MCF 10A (cell line): ENCODE measurements at places on chromosomes 3 and 15. TPM values are rescaled to one million over a fixed set of nuclear protein-coding genes. Genes with fewer than 3 reads are reported as not detected.

GRCh38 chr3:38138349-38139190, at the start of gene MYD88:
TSS of gene MYD88 (plus strand) at chr3:38138661. CDS start at chr3:38138701, 40 bp downstream.
- peaks cover 46% of the 10 kb centered on the region for H3K4me1 ChIP-seq
- peaks cover 8% of the 10 kb centered on the region for H3K36me3 ChIP-seq
- DNase-seq, result peak; percentile 59
- H3K27ac ChIP-seq, result peak within 1 kb of the TSS; percentile 71
- H3K4me3 ChIP-seq, result peak within 1 kb of the TSS; percentile 81
- H3K27me3 ChIP-seq, result no peaks in the 10 kb centered on the region

Gene HHLA2
- total RNA-seq, result not detected in 2 replicates

GRCh38 chr3:56990641-56991015, 69.8 kb upstream of the SPATA12 start:
- H3K36me3 ChIP-seq, result no peaks in the 10 kb centered on the region

GRCh38 chr15:55241891-55242290, 45.1 kb upstream of the RSL24D1 start:
- H3K27me3 ChIP-seq, result no peaks in the 10 kb centered on the region
- H3K27ac ChIP-seq, result no peak overlapping the region
- H3K36me3 ChIP-seq, result no peaks in the 10 kb centered on the region
- DNase-seq, result no peak
- H3K4me1 ChIP-seq, result no peaks in the 10 kb centered on the region

DNA sequence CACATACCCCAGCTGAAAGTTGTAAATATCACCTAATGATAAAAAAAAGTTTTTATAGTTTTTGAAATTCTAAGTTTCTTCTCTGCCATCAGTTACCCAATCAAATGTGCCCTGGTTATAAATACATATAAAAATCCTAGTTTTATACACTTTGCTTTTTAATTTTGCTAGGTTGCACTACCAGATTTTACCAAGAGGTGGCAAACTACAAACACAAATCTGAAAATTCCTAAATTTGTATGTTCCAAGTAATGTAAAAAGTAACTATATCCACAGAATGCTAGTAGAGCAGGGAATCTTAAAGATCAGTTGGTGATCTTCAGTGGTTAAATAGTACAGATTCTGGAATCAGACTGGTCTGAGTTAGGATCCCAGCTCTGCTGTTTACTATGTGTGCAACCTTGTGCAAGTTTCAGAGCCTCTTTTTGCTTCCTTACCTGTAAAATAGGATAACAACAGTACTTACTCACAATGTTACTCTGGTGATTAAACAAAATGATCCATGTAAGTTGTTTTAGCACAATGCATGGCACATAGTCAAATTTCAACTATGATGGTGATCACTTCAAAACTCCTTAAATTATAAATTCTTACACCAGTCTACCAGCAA, 11.0 kb downstream of the TRPM7 start:
- H3K36me3 ChIP-seq, result peaks cover 46% of the 10 kb centered on the region
- H3K27me3 ChIP-seq, result no peaks in the 10 kb centered on the region
- peak; percentile 45 for DNase-seq
- peak overlapping the region; percentile 68 for H3K27ac ChIP-seq
- peaks cover 12% of the 10 kb centered on the region for H3K4me1 ChIP-seq

DNA sequence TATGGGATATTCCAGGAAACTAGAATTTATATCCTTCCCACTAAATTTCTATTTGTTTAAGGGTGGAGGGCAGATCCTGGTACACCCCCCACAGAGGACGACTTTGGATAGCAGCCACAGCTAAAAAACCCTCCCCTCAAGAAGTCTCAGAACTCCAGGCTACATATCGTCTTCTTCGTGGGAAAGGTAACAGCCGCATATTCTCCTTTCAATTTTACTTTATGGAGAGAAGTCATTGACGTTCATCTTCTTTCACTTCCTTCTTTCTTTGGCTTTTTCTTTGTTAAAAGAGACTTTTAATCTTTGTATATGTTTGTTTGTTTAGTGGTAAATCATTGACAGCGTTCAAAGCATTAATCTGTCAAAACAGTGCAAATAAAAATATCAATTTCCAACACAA, 36.3 kb downstream of the TRIP4 start:
- DNase-seq, result no peak
- H3K27ac ChIP-seq, result no peak overlapping the region
- H3K27me3 ChIP-seq, result no peaks in the 10 kb centered on the region
- no peak overlapping the region for H3K4me3 ChIP-seq
- peaks cover 75% of the 10 kb centered on the region for H3K36me3 ChIP-seq
